Transverse colon (tissue), 4 donors: ENCODE measurements at places on chromosomes 12 and 14. TPM values are rescaled to one million over a fixed set of nuclear protein-coding genes. Genes with fewer than 3 reads are reported as not detected.

DNA sequence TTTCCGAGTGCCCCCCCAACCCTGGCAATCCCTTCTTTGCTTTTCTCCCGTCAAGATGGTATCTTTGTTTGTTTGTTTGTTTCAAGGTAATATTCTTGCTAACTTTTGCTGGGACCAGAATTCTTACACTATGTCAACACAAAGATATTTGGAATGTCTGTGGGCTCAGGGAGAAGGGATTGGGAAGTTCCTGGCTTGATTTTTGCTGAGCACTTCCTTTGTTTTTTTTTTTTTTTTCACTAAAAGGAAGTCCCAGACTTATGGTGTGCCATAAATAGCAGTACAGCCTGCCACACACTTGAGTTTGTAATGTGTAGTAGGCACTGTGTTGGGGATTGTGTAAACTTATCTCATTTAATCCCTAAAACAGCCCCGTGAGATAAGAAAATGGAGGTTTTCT, 11.2 kb upstream of the RNU6-7 start:
- DNase-seq = no peak

DNA sequence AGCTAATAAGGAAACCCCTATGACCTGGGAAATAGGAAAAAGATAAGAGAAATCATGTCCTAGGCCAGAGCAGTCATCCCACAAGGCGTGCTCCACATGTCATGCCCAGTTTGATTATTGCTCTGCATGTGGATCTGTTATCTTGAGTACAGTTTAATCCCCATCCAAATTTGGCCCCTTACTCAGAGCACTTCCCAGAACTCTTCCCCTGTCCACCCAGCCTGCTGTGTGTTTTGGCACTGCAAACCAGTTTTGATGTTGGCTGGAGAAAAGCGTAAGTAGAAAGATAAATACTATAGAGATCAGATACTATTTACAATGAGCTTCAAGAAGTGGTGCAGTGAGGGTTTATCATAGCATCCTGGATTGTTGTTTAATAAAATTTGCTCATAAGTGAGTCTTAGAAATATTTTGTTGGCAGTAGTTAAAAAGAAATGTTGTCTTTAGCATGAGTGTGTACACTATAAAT, 83.8 kb downstream of the PTPRB start:
- no peak for DNase-seq

DNA sequence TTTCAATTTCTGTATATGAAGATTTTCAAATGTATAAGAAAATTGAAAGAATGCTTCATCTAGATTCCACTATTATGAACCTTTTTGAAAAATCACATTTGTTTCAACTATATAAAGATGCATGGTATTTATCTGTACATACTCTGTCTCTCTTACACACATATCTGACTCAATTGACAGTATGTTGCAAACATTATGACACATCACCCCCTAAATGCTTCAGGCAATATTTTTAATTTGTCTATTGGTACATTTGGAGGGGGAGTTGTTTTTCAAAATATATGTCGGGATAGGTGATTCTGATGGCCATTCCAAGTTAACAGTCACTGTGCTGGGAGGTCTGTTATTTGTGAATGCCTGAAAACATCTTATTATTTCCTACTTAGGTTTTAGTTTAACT, 14.4 kb downstream of the PCNX1 start:
- no peak for DNase-seq

The GPR65 gene
- total RNA-seq = 0.68 TPM

The POTEM gene
- total RNA-seq = not detected

The PTPN21 gene
- 28.3 TPM for total RNA-seq

The TCL1A gene
- total RNA-seq = not detected

The VSIG10 gene
- 122 TPM for total RNA-seq
